ENCODE measurements at places on chromosomes 6 and 20.

DNA sequence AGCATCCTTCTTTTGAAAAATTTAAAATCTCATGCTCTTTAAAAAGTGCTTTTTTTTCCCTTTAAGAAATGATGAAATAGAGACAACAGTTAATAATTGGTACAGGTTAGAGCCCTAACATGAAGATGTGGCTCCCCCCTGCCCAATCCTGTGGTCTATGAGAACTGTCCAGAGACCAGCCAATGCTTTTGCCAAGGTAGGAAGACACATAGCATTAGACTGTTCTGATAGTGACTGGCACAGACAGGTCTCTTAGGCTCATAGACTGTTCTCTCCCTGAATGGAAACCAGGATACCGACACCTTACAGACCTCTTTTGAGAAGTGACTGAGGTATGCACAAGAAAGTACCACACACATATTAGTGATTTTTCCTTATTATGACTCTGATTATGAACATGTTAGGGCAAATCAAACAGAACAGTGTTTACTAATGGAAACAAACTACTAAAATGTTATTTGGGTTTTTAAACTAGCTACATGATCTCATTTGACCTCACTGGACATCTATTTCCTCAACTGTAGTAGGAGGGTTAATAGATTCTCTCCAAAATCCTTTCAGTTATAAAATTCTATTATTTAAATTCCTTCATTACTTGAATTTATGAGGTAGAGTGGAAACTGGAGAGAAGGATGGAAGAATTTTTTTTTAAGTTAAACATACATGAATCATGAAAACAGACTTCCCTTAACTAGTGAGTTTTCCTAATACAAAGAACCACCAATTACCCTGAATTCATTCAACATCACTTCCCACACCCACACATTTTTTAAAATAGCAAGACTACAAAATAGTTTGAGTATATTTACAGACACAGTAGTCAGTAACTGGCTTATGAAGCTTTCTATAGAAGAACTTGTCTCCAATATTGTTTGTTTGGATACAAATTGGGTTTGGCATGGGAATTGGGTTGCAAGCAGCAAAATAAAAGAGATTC is 120.4 kb downstream of the OGFRL1 start:
- no peak for DNase-seq

DNA sequence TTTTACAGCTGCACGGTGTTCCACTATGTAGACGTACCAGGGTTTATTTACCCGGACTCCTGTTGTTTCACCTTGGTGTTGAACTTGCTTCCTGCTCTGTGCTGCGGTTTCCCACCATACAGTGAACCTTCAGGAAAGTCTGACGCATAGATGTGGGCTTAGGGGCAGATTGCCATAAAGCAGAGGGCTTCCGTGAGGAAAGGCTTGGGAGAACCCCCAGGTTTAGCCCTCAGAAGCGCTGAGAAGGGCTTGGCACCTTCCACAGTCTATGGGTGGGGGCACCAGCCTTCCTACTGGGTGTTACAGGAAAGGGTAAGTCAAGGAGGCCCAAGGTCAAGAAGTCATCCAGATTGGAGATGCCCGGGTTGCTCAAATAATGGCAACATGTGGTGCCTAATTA is 19.2 kb upstream of the MRPS18A start:
- no peak for DNase-seq

DNA sequence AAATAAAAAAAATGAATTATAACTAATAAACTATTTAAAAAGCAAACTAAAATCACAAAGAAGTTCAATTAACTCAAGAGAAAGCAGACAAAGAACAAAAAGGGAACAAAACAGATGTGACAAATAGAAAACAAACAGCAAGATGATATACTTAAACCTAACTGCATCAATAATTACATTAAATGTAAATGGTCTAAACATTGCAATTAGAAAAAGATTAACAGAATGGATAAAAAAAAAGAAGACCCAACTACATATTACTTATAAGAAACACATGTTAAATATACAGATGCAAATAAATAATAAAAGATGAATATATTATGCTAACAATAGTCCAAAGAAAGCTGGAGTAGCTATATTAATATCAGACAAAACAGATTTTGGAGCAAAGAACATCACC is 35.1 kb upstream of the RAB22A start:
- no peak for DNase-seq

DNA sequence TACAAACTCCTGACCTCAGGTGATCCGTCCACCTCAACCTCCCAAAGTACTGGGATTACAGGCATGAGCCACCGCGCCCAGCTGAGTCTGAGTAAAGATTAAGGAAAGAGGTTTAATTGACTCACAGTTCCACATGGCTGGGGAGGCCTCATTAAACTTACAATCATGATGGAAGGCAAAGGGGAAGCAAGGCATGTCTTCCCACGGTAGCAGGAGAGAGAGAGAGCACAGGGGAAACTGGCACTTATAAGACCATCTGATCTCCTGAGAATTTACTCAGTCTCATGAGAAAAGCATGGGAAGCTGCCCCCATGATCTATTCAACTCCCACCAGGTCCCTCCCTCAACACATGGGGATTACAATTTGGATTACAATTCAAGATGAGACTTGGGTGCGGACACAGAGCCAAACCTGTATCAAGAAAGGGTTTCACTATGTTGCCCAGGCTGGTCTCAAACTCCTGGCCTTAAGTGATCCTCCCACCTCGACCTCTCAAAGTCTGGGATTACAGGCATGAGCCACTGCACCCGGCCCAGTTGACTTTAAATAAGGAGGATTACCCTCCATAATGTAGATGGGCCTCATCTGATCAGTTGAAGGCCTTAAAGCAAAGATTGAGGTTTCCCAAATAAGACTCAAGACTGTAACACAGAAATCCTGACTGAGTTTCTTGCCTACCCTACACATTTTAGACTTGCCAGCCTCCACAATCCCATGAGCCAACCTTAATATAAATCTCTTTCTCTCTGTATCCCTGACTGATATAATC is 13.1 kb upstream of the PEX7 start:
- DNase-seq = no peak

GRCh38 chr20:38645351-38645750 is 43.7 kb downstream of the ARHGAP40 start:
- no peak for DNase-seq

- peak; percentile 16 for DNase-seq
Measured at GRCh38 chr6:43767553-43768505, 2.2 kb upstream of the VEGFA start.

DNA sequence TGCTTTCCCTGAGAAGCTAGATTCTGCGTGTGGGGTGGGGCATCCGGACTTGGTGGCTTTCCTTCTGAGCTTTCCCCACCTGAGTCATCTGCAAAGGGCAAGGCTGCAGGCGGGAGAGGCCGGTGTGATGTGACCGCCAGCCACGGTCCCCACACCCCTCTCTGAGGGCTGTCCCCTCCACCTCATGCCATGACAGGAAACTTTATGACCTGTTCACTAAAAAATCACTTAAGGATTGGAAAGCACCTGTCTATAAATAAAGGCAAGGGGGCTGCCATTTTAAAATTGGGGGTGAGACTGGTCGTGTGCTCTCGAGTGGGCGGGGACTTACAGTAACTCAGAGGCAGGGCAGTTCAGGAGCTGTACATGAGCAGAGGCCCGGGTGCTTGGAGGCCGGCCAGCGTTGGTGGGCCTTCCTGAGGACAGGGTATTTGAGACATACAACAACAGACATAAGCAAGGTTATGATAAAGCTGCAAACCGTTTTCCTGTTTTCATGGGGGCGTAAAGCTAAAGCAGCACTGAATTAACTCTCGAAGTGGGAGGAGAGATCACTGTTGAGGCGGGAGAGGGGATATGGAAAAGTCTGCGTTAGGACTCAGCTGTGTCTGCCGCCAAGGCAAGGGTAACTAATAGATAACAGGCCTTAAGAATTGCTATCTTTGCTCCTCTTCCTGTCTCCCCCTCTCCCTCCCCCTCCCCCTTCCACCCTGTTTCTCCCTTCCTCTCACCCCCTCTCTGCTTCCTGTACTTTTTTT is 16.1 kb upstream of the SERPINB1 start:
- DNase-seq = no peak

DNA sequence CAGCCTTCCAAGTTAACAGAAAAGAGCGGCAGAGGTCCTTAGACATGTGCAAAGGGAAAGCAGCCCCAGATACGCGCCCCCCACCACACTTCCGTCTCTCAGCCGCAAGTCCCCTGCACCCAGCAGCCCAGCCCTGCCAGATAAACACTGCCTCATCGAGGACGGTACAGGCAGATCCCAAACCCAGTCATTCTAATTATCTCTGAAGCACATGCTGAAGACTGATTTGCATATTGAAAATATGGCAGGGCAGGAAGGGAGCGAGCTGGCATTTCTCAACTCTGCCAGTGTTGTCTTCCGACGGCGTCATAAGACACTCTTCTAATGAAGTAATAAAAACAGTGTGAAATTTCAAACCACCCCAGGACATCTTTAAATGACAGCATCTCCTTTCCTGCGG is 122.8 kb upstream of the CDH4 start:
- no peak for DNase-seq

DNA sequence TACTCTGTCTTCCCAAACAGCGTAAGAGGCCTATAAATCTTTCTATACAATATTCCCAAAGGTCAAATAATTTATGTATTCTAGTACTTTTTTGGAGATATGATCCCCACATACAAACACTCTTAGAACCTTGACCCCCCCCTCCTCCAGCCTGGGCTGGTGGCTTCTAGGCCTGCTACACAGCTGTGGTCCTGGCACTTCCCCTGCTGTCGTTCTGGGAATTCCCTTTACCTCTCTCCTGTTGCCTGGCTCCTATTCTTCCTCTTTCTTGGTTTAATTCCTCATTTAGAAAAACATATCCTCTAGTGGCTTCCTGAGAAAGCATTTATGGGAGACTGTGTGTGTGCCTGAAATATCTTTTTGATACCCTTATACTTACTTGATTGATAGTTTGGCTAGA is 4.1 kb upstream of the TXLNB start:
- DNase-seq = no peak

DNA sequence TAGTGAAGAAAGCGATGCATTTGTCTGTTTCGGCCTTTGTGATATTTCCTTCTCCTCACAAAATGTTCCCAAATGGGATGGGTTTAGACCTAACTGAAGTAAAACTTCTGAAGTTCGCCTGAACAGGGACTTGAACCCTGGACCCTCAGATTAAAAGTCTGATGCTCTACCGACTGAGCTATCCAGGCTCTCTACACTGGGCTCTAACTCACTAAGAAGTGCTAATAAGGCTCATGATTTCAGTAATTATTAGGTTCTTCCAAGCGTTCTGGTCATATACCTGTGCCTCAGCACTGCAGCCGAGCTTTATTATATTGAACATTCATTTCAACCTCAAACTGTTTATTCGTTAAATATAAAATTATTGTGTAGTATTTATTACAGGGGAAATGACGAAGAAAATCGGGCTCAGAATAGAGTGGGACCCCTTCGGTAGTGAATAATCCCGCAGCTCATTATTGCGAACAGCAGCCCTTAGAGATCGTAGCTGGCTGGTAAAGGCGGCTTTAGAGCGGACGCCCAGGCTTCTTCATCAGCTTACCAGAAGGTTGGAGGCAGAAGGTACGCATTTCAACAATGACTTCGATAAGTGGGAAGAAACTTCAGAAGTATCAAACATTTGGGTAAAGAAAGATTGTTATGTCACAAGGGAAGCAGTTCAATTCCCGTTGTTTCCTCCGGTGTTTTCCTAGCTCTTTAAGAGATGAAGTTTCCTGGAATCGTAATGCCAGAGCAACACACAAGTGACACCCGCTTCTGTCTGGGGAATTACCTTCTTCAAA is 119.0 kb upstream of the ZNF184 start:
- DNase-seq = no peak

GRCh38 chr20:32980131-32980941 is 23.9 kb downstream of the SUN5 start:
- peak; percentile 8 for DNase-seq

All from DMS79 treated with DMSO at 0.1 percent for 48 hours (cell line).